ENCODE measurements at places on chromosomes 16 and 17.

DNA sequence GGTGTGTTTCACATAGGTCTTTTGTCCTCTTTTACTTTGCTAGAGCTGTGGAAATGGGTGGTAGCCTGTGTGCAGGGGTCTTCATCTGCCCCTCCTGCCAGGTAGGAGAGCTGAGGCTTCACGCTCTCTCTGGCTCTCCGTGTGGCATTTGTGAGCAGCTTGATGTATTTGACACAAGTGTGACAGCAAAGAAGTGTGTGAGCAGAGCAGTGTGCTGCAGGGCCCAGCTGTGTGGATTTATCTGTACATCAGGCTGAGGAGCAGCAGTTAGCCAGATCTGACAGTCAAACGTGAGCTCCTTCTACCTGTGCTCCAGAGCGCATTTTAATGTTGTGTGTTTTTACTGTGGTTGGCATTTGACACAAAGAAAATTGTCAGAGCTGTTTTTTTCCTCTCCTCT lies 101.8 kb downstream of the FTO start:
- no peak for DNase-seq

- no peak for DNase-seq
Observed at GRCh38 chr16:81436386-81436785, 8.2 kb upstream of the CMIP start.

GRCh38 chr16:4404247-4404966 lies 12.0 kb downstream of the CORO7 start:
- no peak for DNase-seq

GRCh38 chr17:74210191-74211140 lies 2.9 kb upstream of the TTYH2 start:
- DNase-seq: no peak

DNA sequence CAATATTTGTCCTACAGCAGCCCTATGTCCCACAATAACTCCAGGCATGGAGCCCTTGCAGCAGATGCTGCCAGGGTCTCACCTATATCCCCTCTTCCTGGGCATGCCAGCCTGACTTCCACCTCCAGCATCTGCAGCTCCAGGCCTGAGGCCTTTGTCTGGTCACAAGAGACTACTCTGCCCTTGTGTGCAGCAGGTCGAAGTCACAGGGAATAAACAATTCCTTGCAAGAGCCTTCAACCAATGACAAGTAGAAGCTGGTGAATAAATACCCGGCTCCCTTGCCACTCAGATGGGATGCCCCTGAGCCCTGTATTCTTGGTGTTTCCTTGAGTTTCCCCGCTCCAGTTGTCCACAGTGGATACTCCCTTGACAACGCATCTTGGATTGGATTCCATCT lies 23.0 kb downstream of the CES1 start:
- DNase-seq: no peak

DNA sequence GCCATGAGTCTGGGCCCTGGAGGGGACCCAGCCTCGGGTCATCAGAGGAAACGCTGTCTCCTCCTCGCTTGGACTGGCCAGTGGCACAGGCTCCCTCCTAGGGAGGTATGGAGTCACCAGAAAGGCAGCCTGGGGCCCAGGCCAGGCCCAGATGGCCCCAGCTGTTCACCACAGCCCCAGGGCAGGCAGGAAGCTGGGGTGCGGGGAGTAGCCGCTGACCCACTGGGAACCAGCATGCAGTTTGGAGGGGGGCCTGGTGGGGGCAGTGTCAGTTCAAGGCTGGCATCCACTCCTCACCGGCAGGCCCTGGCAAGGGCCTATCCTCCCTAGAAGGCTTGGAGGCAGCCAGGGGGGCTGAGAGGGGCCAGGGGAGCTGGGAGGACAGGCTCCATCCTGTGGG lies 48.8 kb downstream of the SDK2 start:
- DNase-seq: no peak

- no peak for DNase-seq
Observed at GRCh38 chr17:77408284-77408683, 267.5 kb downstream of the SEC14L1 start.

DNA sequence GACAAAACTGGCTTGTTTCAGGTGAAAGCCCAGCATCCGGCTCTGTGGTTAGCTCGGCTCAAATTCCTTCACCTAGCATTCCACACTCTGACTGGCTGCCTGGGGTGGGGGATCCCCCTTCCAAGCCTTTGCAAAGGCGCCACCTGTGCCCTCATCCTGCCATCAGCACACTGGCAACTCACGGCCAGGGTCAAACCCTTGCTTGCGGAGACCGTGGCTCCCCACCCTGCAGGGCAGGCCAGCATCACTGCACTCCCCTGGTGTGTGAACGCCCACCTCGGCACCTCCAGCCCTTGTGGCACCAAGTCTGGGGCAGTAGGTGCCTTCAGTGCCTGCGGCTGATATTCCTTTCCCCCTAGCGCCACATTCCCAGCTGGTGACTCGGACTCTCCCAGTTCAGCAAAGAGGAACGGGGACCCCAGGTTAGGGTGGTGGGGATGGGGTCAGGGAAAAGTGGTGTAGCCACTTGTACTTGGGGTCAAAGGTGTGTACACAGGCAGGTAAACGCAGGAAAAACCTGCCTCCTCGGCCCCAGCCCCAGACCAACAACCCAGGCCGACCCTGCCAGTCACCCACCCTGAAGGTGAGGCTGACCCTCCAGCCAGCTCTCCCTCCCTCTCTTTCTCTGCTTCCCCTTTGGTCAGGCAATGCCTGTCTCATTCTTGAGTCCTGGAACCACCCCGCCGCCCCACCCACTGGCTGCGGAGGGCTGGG lies 1.1 kb downstream of the FLII start:
- DNase-seq: no peak

- no peak for DNase-seq
Observed at GRCh38 chr17:66538776-66539175, 236.4 kb downstream of the PRKCA start.

DNA sequence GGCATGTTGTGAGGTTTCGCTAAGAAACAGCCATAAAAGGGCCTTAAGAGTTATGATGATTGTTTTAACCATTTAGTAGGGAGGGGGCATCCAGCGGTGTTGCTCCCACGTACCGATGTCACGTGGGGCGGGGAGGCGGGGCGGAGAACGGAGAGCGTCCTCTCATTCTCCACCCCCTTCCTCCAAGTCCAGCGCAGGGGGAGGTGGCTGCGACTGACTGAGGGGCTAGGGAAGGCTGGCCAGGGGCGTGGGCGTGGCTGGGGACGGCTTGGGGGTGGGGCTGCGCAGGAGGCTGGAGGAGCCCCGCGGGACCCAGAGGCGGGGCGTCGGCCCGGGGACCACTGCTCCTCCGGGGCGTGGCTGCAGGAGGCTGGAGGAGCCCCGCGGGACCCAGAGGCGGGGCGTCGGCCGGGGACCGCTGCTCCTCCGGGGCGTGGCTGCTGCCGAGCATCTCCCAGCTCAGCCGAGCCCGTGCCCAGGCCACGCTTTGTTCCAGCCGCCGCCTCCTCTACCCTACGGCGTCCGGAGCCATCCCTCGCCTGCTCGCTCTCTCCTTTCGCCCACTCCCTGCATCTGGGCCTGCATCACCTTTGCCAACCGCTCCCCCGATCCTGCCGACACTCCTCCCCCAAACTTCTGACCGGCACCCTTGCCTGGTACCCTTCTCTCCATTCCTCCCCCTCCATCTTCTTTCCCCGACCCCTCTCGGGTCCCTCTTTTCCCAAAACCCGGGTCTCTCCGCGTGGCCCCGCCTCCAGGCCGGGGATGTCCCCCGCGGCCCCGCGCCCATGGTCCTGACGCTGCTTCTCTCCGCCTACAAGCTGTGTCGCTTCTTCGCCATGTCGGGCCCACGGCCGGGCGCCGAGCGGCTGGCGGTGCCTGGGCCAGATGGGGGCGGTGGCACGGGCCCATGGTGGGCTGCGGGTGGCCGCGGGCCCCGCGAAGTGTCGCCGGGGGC lies at the start of gene SARM1:
SARM1 (plus strand) TSS at position 450 of the 958 bp plus-strand sequence; CDS start at position 789, 339 bp downstream.
- no peak for DNase-seq

- no peak for DNase-seq
Observed at GRCh38 chr16:86756882-86757703, 178.7 kb downstream of the FOXL1 start.

- DNase-seq: no peak
Observed at GRCh38 chr16:25264597-25264996, 7.0 kb upstream of the ZKSCAN2 start.

GRCh38 chr17:43772877-43773648 lies 5.7 kb downstream of the DUSP3 start:
- no peak for DNase-seq

DNA sequence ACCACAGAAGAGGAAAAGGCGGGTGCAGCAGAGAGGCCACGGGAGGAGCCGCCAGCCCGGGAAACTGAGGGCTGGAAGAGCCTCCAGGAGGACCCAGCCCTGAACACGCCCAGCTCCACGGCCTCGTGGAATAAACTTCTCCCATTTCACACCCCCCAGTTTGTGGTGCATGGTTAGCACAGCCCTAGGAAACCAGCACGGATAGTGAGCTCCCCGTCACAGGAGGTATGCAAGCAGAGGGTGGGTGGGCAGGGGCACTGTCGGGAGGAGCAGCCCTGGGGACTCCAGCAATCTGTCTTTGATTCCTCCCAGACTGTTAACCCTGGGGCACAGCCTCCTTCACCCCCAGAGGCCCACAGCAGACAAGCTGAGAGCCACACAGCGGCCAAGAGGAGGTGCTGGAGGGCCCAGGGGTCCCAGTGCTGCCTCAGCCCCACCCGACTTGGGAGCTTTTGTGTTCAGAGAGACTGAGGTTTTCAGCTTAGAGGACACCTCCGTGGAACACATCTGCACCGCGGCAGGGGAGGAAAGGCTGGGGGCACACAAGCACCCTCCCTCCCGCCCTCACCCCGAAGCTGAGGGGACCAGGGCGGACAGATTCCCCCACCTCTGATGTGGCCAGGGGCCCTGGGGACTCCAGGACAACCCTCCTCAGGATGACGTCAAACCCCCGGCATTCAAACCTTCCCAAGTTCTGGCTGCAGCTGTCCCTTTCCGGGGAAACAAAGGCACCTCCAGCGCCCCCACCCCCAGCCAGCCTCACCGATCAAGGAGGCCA lies 1.7 kb upstream of the IL17C start:
- DNase-seq: no peak

GRCh38 chr16:58411736-58412614 lies 19.7 kb downstream of the GINS3 start:
- no peak for DNase-seq
